ENCODE measurements at places on chromosomes 7 and 10.
A peak's percentile ranks its signal among the peaks of the same experiment; 100 is the strongest.

- no peak for DNase-seq
Observed at GRCh38 chr7:146731185-146731584, 614.6 kb downstream of the CNTNAP2 start.

- DNase-seq = no peak
Observed at GRCh38 chr10:79007421-79008319, 61.1 kb upstream of the ZMIZ1 start.

DNA sequence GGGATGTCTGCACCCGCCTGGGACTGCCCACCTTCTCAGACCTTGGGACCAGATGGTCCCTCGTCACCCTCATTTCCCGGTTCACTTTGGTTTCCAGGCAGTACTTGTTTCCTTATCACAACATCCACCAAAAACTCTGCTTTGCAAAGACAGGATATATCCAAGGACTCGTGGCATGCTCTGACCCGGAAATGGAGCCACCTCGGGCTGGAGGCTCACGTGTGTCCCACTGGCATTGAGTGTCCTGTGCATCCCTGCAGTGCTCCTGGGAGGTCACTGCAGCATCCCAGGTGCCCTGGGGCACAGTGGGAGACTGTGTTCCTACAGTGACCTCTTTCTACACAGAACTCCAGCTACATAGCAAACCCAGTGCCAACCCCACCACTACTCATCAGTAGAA lies 611.9 kb upstream of the FOXK1 start:
- no peak for DNase-seq

GRCh38 chr7:8871716-8872115 lies 438.3 kb downstream of the NXPH1 start:
- no peak for DNase-seq

GRCh38 chr10:44858988-44859387 lies 52.1 kb upstream of the TMEM72 start:
- no peak for DNase-seq

DNA sequence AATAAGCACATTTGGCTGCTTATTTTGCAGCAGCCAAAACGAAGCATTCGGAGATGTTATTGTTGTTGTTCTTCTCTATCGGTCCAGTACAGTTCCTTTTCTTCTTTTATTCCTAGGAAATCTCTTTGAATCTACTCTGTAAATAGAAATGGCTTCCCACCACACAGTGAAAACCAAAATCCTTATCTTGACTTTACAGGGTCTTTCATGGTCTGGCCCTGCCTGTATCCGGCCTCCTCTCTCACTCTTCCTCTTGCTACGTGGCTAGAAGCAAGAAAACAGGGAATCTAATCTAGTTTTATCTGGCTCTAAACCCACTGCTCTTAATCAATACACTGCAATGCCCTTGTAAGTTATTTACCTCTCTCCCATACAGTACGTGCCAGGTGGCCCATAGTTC lies 926.0 kb upstream of the C7orf33 start:
- no peak for DNase-seq

GRCh38 chr10:63977329-63977923 lies 456.2 kb downstream of the REEP3 start:
- DNase-seq = peak; percentile 51

DNA sequence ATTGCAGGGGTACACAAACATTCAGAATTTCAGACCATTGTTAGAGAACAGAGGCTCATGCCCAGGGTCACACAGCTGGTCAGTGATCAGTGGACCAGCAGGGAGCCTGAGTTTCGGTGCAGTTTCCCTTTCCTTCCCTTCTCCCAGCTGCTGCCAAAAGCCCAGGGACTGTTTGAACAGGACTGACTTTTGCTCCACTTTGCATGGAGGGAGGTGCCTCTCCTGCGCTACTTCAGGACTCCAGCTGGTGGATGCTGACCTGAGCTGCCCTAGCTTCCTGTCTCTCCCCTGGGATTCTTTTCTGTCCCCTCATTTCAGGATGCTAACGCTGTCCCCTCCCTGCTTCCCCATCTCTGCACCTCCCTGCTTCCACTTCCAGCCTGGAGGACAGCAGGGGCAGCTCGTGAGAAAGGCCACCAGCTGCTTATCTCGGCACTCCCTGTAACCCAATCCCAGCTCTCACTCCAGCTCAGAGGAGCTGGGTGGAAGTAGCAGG lies 14.5 kb downstream of the SH2D4B start:
- no peak for DNase-seq

GRCh38 chr7:122310119-122311021 lies 5.8 kb upstream of the FEZF1 start:
- no peak for DNase-seq

- no peak for DNase-seq
Observed at GRCh38 chr10:16828701-16829175, 11.5 kb upstream of the RSU1 start.

GRCh38 chr7:155257482-155258225 lies 40.0 kb upstream of the INSIG1 start:
- no peak for DNase-seq

GRCh38 chr7:120993553-120994191 lies 5.2 kb downstream of the CPED1 start:
- no peak for DNase-seq

DNA sequence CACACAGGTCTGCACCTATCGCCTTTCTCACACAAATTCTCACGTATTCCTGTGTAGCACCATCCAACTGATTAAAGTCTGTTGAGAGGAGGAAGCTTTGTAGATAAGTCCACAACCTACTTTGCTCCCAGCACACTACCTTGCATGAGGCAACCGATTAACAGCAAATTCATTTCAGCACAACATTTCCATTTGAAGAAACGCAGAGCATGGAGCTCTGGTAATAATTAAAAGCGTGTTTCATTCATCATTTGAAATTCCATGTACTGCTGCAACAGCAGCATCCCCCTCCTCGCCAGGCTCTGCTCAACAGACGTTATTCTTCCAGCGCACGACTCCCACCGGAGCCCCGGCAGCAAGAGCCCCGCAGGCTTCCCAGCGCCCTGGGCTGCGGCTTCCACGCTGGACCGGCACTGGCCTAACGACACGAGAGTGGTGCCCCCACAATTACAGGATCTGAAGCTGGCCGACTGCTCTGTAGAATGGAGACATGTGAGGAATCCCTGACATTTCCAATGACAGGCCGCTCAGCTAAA lies 118.8 kb downstream of the DIP2C start:
- no peak for DNase-seq

DNA sequence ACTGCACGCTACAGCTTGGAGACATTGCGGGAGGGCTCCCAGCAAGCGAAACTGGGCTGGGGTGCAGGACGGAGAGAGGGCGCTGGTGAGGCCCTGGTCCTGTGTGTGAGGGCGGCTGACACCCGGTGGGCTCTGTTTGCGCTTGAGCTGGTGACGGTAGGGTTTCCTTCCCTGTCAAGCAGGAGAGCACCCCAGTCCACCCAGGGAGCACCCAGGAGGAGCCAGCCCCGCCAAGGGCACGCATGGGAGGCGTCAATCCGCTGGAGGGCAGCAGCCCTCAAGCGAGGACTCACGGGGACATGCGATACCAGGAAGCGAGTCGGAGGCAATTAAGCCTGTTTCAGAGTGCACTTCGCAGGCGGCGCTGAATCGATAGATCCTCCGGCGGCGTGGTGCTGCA lies 109.4 kb downstream of the MAD1L1 start:
- no peak for DNase-seq

GRCh38 chr7:91212582-91212981 lies 51.7 kb upstream of the FZD1 start:
- no peak for DNase-seq
